ENCODE measurements at places on chromosomes 12 and 14.

DNA sequence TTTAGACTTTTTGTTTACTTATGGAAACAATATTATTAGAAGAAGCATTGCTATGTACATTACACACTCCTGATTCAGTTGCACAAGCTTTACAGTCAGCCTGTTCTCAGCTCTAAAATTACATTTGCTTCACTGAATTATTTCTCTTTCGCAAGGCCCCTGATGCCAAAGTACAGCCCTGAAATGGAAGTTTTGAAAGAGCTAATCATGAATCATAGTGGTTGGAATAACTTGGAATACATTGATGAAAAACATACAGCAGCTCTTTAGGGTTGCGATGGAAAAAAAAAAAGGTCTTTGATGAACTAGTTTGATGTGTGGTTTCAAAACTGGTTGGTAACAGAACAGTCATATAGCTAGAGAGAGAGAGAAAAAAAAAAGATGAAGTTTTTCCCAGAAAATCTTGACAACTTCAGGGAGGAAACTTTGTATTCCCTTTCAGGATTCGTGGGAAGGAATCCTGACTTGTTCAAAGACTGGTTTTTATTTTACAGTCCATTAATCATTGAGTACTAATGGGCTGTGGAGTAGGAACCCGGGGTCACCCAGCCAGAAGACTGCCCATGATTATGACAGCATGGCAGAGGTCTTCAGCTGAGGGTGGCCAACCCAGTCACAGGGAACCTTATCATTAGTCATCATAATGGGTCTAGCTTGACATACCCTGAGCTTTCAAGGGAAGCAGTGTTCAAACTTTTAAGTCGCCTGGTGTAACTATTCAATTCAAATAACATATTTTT, 460.1 kb downstream of the NAV3 start:
- DNase-seq, result no peak

- DNase-seq, result no peak
These were observed 47.2 kb downstream of the ARMH4 start for GRCh38 chr14:58104808-58105207.

DNA sequence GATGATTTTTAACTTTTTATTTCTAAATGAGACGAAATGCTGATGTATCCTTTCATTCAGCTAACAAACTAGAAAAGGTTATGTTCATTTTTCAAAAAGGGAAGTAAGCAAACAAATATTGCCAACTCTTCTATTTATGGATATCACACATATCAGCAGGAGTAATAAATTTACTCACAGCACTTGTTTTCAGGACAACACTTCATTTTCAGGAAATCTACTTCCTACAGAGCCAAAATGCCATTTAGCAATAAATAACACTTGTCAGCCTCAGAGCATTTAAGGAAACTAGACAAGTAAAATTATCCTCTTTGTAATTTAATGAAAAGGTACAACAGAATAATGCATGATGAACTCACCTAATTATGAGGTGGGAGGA, 139.6 kb downstream of the HMGA2 start:
- DNase-seq, result no peak

GRCh38 chr14:52269100-52269499, 1.6 kb downstream of the PTGDR start:
- DNase-seq, result no peak

GRCh38 chr14:101131451-101131916, 228.0 kb upstream of the RTL1 start:
- no peak for DNase-seq

DNA sequence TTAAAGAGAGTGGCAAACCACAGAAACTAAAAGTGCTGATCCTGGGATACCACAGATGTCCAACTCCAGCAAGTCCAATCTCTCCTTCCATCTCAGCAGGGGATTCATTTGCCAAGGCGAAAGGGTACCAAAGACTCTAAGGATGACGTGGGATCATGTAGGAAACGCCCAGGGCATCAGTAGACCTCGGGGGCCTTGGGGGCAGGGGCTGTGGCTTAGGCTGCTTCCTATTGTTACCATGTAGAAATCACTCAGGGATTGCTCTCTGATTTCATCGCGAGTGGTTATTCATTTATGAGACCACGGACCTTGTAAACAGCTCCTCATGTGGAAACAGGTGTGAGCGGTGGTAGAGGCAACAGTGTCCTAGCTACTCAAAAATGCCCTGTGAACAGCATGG, 149.3 kb upstream of the FKBP4 start:
- DNase-seq, result no peak

DNA sequence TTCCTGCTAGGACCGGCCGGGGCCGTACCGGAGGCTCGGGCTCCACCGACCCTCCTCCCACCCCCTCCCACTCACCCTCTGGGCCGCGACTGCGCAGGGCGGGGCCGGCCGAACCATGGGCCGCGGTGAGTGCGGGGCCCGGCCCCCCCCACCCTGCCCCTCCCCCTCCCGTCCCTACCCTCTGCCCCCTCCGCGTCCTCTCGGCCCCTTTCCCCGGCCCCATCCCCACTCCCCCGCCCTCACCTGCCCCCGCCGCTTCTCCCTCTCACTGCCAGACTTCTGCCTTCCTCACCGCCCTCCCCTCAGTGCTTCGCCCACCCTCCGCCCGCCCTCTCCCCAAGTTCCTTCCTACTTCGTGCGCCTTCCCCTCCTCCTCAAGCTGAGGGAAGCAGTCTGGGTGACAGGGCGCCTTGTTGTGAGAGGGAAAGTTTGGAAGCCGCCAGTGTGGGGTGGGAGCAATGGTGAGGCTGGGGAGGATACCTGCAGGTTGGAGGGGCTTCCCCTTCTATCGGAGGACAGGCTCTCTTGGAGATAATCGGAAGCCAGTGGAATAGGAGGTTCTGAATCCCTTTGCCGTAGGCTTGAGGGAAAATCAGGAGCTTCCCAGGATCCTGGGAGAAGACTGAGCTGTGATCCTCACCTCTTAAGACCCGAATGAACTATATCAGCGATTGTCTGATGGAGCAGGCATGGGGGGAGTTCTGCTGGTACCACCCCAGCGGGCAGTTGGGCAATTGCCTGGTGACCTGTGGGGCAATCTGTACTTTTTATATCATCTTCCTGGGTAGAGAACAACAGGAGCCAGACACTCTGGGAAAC, 472 bp downstream of the MBD6 start:
- no peak for DNase-seq

DNA sequence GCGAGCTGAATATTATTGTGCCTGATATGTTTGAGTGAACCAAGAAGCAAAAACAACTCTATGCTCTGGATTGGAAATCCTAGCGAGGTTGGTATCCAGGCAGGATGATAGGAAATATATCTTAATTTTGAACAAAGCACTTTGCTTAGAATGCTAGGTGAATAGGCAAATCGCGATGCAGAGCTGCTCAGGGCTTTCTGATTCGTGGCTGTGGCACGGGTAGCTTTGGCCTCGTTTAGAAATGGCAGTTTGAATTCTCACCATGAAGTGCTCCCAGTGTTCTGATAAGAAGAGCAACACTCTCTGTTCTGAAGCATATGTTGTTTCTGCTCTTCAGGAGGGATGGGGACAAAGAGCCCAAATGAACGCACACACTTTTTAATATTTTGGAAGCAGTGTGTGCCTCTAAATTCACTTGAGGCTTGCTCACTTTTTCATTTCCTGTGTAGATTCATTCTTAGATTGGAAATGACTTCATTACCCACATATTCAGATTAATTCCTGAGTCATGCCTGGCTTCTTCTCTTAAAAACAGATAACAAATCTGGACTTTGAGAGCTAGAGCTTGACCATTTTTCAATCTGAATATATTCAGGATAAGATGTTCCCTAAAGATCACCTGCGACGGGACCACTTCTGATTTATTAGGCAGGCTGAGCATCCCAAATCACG, 200.9 kb downstream of the RPAP3 start:
- DNase-seq, result no peak

- DNase-seq, result no peak
These were observed 170.1 kb upstream of the PWP1 start for GRCh38 chr12:107515446-107515958.

DNA sequence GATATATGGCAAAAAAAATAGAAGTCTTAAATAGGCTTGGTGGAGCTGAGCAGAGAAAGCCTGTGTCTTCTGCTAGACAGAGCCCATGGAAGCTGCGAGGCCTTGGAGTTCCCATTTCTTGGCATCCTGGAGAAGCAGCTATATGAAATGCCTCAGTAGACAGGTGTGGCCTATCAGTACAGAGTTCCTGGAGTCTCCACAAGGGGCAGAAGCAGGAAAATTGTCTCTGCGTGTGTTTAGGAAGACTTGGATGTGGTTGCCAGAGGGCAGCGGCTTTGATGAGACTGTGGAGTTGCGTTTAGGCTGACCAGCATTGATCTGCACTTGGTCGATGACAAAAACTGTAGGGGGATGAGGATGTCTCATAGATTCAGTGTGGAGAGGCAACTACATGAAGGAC, 334.5 kb upstream of the SEL1L start:
- DNase-seq, result no peak

GRCh38 chr14:80475074-80475473, 263.8 kb upstream of the DIO2 start:
- no peak for DNase-seq

- no peak for DNase-seq
These were observed 607.6 kb upstream of the FLRT2 start for GRCh38 chr14:84922370-84922769.

DNA sequence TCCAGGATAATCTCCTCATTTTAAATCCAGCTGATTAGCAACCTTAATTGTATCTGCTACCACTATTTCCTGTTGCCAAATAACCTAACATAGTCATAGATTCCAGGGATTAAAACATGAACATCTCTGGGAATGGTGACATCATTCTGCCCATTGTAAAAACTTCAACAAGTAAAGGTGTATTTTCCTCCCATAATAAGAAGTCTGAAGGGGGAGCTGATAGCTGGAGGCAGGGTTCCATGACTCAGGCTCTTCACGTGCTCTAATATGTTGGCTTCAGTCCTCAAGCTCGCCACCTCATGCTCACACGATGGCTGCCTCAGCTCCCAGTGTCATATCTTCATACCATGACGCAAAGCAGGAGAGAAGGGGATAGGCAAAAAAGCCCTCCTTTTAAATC, 172.0 kb upstream of the VASH1 start:
- DNase-seq, result no peak

- DNase-seq, result no peak
These were observed 20.2 kb upstream of the KRT8 start for GRCh38 chr12:52924764-52925716.

- DNase-seq, result no peak
These were observed 785 bp upstream of the LHX5 start for GRCh38 chr12:113472191-113473121.

GRCh38 chr12:79454338-79454843, 236.4 kb downstream of the PAWR start:
- no peak for DNase-seq

- DNase-seq, result peak; percentile 18
These were observed 678 bp downstream of the ZBTB25 start for GRCh38 chr14:64502887-64503433.

DNA sequence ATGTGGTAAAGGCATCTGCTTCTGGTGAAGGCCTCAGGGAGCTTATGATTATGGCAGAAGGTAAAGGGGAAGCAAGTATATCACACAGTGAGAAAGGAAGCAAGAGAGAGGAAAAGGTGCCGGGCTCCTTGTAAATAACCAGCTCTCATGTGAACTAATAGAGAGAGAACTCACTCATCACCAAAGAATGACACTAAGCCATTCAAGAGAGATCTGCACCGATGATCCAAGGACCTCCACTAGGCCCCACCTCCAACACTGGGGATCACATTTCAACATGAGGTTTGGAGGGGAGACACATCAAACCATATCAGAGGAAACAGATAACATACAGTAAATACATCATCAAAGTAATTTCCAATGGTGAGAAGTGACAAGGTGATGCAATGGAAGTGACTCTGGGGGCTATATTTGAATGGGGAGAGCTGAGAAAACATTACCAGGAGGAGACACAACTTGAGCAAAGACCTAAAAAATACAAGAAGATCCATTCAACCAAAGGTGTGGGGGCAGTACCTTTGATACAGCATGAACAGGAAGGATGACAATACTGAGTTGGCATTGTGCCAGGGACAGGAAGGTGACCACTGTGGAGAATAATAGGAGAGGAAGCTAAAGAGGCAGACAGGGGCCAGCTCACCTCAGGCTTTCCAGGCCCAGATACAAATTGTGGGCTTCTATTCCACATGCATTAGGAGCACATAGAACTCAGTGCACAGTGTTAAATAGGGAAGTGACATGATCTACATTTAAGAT, 134.4 kb upstream of the GRIP1 start:
- no peak for DNase-seq

DNA sequence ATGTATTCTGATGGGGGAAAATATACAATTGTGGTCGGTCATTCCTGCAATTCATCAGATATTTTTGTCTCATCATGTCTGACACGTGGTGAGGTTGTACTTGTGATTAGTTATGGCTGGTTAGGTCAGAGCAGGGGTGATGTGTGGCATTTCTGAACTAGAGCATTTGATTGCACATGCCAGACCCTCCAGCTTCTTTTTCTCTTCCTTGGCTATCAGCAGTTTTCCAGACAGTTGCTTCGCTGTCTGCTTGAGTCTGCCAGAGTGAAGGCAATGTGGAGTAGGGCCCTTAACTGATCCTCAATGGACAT, 25.9 kb downstream of the TMEM117 start:
- no peak for DNase-seq

- no peak for DNase-seq
These were observed 29.0 kb downstream of the MOAP1 start for GRCh38 chr14:93155667-93156066.

DNA sequence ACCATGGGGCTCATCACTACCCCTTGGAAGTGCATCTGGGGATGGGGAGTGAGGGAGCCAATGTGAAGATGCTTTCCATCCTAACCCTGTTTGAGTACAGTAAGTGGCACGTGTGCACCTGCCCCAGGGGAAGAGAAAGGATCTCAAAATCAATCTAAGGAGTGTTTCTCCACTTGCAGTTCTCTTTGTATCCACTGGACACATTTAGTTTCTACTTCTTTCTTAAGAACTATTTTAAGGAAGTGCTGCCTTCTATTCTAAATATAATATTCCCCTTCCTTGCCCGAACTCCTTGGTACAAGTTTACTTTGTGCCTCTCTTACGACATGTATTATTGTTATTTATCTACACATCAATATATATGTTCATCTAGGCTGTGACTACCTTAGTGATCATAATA, 73.8 kb downstream of the TTC6 start:
- DNase-seq, result no peak

- no peak for DNase-seq
These were observed 60.8 kb upstream of the REP15 start for GRCh38 chr12:27635349-27635972.

- no peak for DNase-seq
These were observed 21.8 kb downstream of the DERA start for GRCh38 chr12:15932971-15933370.

DNA sequence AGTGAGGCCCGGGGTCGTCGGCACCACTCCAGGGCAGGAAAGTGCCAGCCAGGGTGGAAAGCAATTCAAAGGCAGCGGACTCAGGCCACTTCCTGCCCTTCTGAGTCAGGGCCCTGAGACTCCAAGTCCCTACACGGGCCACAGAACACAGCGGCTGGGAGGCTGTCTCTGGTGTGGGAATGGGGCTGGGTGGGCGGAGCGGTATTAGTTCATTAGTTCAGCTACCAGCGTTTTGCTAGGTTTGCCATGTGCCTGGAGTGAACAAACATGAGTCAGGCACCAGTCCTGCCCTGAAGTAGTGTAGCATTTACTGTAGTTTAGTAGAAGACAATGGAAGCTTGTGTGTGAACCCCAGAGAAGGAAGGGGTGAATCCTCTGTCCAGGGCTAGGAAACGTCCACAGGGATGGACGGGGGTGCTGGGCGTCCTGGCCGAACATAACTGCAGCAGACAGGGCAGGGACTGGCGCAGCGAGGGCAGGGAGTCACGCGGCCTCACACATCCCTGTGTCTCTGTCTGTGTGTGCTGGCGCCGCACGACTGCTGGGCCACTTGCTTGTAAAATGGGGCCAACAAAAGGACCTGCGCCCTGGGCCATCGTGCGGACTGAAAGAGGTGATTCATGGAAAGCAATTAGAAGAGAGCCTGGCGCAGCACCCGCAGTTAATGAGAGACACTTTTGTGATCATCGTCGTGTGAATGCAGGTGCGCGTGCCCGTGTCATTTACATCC, 186.4 kb upstream of the PRMT8 start:
- no peak for DNase-seq
